HT1080 (cell line): ENCODE measurements at places on chromosomes 13 and 19. TPM values are rescaled to one million over a fixed set of nuclear protein-coding genes. Genes with fewer than 3 reads are reported as not detected.

DNA sequence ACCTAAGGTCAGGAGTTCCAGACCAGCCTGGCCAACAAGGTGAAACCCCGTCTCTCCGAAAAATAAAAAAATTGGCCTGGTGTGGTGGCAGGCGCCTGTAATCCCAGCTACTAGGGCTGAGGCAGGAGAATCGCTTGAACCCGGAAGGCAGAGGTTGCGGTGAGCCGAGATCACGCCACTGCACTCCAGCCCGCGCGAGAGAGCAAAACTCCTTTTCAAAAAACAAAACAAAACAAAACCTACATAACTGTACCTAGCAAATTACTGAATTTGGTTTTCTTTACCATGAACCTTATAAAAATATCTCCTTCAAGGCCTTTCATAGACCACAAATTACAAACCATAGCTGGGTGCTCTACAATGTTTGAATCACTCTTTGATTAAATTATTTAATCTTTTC lies 760 bp downstream of the ZNF91 start:
- peak; percentile 11 for DNase-seq

GRCh38 chr13:87128491-87128890 lies 542.7 kb upstream of the SLITRK5 start:
- no peak for DNase-seq

- no peak for DNase-seq
These were observed 1597.1 kb upstream of the MIR17HG start for GRCh38 chr13:89750371-89750770.

GRCh38 chr13:99506634-99507033 lies 5.4 kb downstream of the TM9SF2 start:
- DNase-seq = no peak

DNA sequence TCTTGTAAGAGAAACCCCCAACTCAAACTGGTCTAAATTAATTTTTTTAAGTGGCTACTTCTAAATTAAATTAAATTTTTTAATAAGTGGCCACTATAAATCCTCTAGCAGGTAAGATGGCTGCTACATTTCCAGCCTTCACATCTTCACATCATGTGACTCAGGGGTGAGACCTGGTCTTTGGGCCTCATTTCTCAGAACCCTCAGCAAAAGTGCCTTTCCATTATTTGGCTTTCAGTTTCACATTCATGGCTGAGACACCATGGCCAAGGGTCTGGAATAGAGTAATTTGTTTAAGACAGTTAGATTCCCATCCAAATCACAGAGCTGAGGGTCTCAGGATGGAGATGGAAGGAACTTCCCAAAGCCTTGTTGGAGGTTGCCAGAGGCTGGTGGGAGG lies 47.5 kb downstream of the DCT start:
- DNase-seq = no peak

DNA sequence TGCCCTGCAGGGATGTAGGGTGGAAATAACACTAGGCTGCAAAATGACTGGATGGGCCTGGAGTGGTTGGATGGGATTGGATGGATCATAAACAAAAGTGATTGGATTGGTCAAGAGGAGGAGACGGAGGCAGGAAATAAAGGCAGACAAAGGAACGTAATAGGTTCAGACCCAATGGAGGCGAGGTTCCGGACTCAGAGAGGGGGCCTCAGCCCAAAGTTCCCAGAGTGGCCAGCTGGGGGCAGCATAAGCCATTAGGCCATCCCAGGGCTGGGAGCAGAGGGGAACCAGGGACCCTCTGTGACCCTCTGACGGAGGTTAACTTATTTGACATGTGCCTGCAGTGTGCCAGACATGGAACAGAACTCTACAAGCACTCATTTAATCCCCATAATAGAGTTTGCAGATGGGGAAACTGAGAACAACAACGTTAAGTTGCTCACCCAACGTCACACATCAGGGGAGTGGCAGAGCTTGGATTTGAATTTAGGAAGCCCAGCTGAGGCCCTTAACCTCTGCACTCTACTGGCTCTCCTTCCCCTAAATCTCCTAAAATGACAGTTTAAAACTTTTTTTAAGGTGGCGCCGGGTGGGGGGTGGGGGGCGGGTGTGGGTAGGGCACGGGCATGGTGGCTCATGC lies 15.3 kb upstream of the MAP1S start:
- DNase-seq = peak; percentile 40

- no peak for DNase-seq
These were observed 18.7 kb downstream of the CAPS start for GRCh38 chr19:5932609-5933262.

- DNase-seq = no peak
These were observed 9.3 kb downstream of the ADPRHL1 start for GRCh38 chr13:113443991-113444390.

DNA sequence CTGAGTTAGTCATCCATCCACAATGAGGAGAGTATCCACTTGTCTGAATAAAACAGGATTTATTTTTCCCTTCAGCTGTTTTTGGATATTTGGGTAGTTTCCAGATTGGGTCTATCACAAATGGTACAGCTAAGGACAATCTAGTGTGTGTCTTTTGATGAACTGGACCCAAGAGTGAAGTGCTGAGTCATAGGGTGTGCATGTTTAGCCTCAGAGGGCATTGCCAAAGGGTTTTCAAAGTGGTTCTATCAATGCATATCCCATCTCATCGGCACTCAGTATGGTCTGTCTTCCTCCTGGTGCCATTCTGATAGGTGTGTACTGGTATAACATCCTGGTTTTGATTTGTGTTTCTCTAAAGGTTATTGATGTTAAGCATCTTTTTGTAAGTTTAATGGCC lies 62.3 kb downstream of the GSX1 start:
- DNase-seq = no peak

- no peak for DNase-seq
These were observed 65.9 kb downstream of the GPC5 start for GRCh38 chr13:91464336-91464735.

GRCh38 chr13:94192431-94192975 lies 287.0 kb downstream of the DCT start:
- DNase-seq = peak; percentile 1

GRCh38 chr13:53398051-53398450 lies 369.4 kb downstream of the OLFM4 start:
- no peak for DNase-seq

GRCh38 chr13:24104723-24105122 lies 55.8 kb upstream of the SPATA13 start:
- no peak for DNase-seq

DNA sequence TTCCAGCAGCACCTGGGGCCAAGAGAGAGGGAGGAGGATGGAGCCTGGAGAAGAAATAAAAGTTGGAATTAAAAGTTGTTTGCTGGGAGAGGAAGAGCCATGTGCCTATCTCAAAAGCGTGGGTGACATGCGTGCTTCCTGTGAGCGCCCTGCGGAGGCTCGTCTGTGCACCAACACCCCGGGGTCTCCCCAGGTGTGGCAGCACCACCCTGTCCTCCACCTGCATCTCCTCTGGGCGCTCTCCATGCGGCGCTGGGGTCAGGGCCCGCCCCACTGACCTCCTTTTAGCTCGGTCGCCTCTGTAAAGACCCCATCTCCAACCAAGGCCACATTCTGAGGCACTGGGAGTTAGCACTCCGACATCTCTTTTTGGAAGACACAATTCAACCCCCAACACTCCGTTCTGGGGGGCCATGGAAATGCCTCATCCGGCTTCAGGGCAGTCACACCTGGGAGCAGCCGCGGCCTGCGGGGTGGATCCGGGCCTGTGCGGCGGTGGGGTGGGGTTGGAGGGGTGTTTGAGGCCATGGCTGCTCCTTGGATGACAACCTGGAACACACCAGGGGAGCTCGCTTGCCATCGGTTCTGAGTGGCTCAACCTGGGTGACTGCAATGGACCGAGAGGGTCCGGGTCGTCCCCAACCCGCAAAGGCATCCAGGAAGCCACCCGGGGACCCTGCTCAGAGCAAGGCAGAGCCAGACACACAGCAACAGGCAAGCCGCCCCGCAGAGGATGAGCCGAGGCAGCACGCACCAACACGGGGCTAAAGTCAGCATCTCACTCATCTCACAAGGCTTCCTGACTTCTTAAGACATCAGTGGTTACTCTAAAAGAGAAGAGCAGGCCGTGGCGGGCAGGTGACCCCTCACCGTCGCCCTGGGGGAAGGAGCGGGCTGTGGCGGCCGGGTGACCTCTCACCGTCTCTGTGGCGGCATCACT lies 79.4 kb upstream of the MCF2L start:
- DNase-seq = no peak

GRCh38 chr13:101700598-101700997 lies 248.1 kb downstream of the ITGBL1 start:
- no peak for DNase-seq

GRCh38 chr19:38805180-38805579 lies 7.6 kb downstream of the LGALS4 start:
- peak; percentile 28 for DNase-seq

- DNase-seq = no peak
These were observed 21.4 kb downstream of the CFAP97D2 start for GRCh38 chr13:114200399-114200911.

- DNase-seq = no peak
These were observed 35.8 kb upstream of the XPO4 start for GRCh38 chr13:20938302-20938701.

KLK6 gene
- total RNA-seq = 0.20 TPM in 1 of 2 replicates, not detected in the other

KATNAL1 gene
- total RNA-seq = 6.6 and 9.0 TPM in 2 replicates

IGFL3 gene
- 1.7 and 1.9 TPM in 2 replicates for total RNA-seq

SELENOV gene
- total RNA-seq = not detected in 2 replicates

NLRP5 gene
- not detected in 2 replicates for total RNA-seq

AZU1 gene
- not detected in 2 replicates for total RNA-seq

AMER2 gene
- total RNA-seq = not detected in 2 replicates

RCBTB1 gene
- total RNA-seq = 6.3 and 8.0 TPM in 2 replicates
